Left cardiac atrium (tissue), 4 donors: ENCODE measurements at places on chromosomes 4 and X. TPM values are rescaled to one million over a fixed set of nuclear protein-coding genes. Genes with fewer than 3 reads are reported as not detected.

DNA sequence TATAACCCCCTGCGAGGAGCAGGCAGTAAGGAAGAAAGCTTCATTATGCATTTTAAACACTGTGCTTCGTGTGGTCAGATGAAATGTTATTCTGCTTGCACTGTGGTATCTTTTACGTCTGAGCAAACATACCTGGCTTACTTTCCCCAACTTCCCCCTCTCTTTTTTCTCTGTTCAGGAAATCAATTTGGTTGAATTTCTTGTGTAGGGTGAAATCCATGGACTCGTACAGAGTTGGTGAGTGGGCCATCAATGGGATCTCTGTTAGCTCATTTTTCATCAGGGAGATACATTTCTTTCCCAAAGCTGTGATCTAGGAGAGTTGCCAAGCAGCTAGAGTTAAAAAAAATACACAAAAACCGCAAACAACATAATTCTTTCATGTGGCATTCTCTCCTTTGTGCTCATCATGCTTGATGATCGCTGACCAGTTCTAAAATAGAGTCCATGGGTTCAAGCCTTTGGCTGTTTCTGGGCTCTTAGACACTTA is 98.5 kb downstream of the FRAS1 start:
- DNase-seq: no peak

GRCh38 chr4:185836241-185837084 is 24.5 kb upstream of the SORBS2 start:
- DNase-seq: no peak

Gene PRDM5
- 8.2 TPM for total RNA-seq

DNA sequence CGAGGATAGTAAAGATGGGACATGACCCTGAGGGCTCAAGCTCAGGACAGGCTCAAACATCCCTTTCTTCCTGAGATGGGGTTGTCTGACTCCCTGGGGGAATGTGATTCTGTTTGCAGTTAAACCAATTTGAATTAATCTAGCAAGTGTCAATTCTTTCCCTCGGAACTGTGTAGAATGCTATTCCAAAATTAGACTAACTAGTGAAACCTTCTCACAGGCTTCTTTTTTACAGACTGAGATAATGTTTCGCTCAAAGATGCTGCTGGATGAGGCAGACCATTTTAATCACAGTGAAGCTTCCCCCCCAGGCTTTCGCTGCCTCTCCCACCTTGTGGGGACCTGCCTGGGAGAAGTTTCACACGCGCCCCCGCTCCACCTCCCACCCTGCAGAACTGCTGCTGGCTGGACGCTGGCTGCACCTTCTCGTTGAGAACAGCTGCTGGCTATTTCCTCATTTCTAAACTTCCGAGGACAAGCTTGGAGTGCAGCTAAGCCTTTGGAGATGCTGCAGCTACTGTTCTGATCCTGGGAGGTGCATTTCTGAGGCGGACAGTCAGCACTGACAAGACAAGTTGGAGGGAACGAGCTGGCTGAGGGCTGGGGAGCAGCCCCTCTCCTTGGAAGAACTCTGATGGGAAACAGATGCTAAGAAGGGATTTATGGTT is 297.8 kb downstream of the RAPGEF2 start:
- no peak for DNase-seq

Gene PCGF3
- 21.4 TPM for total RNA-seq

DNA sequence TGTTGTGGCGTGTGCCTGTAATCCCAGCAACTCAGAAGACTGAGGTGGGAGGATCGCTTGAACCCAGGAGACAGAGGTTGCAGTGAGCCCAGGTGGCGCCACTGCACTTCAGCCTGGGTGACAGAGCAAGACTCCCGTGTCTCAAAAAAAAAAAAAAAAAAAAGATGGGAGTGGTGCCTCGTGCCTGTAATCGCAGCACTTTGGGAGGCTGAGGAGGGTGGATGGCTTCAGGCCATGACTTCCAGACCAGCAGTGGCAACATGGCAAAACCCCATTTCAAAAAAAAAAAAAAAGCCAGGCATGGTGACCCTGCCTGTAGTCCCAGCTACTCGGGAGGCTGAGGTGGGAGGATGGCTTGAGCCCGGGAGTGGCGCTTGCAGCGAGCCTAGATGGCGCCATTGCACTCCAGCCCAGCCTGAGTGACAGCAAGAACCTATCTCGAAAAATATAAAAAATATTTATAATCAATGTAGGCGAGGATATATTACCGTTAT is 27.0 kb downstream of the EIF2S3 start:
- DNase-seq: peak; percentile 46

- no peak for DNase-seq
Measured at GRCh38 chr4:122005064-122005755, 53.4 kb upstream of the TRPC3 start.

DNA sequence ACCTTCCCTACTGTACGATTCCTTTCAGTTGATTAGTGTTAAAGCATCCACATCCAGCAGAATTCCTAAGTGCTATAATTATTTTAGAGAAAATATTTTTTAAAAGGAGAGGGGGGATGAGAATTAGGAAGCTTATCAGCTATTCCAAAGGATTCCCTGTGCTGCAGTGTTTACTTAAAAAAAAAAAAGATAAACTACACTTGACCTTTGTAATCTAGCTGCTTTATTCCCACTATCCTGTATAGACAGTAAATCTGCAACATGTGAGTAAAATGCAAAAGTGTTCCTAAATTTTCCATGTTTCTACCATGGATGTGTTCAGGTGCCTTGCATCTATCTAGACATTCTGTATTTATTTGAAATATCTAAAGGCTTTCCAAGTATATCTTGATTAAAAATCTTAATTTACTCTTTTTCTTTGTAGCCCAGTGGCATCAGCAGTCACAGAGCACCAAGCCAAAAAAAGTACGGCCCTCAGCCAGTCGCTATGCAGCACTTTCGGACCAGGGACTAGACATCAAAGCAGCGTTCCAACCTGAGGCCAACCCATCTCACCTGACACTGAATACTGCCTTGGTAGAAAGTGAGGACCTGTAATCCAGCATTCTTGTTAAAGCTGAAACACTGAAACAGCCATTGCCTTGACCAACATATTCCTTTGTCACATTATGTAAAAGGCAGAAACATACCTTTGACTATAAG is 84.1 kb downstream of the CBR4 start:
- no peak for DNase-seq

DNA sequence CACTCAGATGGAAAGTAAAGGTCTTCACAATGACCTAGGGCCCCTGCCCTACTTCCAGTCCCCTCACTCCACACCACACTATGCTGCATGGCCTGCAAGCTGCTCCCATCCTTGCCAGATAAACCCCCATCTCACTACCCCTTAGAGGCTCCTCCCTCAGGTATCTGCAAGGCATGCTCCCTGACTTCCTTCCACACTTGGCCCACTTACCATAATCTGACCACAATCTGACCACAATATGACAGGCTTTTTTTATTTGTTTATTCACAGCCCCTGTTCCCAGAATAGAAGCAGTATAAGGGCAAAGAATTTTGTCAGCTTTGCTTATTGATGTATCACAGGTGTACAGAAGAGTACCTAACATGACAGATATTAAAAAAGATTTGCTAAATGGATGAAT is 124.7 kb downstream of the CAMK2D start:
- DNase-seq: no peak

DNA sequence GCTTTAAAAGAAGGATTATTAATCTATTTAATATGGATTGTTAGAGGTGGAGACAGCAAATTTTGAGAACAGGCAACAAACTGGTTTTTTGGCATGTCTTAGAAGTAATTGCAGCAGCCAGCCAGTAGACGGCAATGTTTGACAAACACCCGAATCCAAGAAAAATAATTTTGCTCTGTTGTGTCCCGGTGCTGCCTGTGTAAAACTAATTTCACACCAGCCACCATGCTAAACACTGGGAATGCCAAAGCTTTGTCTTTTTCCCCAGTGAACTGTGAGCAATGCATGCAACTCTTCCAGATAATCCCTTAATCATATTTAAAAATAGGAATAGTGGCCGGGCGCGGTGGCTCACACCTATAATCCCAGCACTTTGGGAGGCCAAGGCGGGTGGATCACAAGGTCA is 25.9 kb downstream of the SMIM31 start:
- no peak for DNase-seq

Gene NLRP2B
- not detected for total RNA-seq

Gene GPR173
- total RNA-seq: 1.3 TPM

DNA sequence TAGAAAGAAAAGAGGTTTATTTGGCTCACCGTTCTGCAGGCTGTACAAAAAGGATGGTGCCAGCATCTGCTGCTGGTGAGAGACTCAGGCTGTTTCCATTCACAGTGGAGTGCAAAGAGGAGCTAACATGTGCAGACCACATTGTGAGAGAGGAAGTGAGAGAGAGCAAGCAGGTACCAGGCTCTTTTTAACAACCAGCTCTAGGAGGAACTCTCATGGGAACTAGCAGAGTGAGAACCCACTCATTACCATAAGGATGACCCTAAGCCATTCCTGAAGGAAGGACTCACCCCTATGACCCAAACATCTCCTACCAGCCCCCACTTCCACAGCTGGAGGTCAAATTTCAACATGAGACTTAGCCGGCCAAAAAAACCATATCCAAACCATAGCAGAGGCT is 158.6 kb upstream of the ADGRL3 start:
- DNase-seq: no peak

DNA sequence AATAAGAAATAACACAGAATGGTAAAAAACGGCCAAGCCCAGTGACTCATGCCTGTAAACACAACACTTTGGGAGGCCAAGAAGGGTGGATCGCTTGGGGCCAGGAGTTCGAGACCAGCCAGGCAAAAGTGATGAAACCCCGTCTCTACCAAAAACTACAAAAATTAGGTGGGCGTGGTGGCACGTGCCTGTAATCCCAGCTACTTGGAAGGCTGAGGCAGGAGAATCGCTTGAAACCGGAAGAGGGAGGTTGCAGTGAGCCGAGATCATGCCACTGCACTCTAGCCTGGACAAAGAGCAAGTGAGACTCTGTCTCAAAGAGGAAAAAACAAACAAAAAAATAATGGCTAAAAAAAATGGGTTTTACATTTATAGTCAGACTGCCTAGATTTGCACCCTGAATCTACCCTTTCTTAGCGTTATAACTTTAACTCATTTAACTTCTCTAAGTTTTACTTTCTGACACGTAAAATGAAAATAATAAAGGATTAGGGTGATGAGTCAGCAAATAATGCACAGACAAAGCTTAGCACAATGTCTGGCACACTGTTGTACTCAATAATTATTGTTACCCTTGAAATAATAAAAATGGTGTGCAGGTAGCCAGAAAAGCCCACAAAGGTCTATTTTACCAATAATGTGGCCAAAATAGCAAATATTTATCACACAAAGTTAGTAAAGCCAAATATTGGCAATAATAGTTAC is 55.0 kb downstream of the ATP11C start:
- DNase-seq: no peak

DNA sequence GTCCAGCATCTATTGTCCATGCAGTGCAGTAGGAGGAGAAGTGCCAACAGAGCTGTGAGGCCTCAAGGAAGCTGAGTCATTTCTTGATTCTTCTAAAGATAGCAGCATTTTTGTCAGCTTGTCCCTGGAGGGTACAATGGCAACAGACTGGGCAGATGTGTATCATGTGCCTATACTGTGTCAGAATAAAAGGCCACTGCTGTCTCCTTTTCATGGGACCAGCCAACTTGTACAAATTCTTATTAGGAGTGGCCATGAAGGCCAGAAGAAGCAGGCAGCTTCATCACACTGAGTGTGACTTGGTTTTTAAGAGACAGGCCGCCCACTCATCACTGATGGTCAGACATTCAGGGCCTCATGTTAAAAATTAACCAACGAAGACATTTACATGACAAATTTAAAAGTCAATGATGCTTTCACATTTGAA is 185.0 kb upstream of the FAM241A start:
- no peak for DNase-seq

DNA sequence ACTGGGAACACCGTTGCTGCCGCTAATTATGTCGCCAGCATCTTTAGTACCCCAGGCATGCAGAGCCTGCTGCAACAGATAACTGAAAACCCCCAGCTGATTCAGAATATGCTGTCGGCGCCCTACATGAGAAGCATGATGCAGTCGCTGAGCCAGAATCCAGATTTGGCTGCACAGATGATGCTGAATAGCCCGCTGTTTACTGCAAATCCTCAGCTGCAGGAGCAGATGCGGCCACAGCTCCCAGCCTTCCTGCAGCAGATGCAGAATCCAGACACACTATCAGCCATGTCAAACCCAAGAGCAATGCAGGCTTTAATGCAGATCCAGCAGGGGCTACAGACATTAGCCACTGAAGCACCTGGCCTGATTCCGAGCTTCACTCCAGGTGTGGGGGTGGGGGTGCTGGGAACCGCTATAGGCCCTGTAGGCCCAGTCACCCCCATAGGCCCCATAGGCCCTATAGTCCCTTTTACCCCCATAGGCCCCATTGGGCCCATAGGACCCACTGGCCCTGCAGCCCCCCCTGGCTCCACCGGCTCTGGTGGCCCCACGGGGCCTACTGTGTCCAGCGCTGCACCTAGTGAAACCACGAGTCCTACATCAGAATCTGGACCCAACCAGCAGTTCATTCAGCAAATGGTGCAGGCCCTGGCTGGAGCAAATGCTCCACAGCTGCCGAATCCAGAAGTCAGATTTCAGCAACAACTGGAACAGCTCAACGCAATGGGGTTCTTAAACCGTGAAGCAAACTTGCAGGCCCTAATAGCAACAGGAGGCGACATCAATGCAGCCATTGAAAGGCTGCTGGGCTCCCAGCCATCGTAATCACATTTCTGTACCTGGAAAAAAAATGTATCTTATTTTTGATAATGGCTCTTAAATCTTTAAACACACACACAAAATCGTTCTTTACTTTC is 1.8 kb downstream of the UBQLN2 start:
- no peak for DNase-seq

DNA sequence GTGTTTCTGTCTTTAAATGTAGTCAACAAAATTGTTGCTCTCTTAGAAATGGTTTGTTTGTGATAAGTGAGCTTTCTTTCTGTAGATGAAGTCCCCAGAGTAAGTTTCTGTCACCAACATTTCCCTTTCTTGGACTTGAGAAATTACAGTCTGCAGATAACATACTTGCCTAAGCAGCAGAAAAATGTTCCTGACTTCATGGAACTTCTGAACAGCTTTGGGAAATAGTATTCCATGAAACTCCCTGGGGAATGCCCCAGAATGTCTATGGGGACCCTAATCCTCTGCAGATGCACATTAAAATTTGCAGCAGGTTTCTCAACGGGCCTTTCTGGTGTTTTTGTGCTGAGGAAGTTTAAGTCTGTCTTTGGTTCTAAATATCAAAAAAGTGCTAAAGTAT is 38.6 kb upstream of the NEIL3 start:
- DNase-seq: no peak
